ENCODE measurements at places on chromosomes 3 and 15.

- no peak for DNase-seq
Observed at GRCh38 chr15:73270366-73271097, 98.2 kb downstream of the HCN4 start.

- no peak for DNase-seq
Observed at GRCh38 chr3:10883478-10884234, 67.6 kb downstream of the SLC6A11 start.

- DNase-seq: no peak
Observed at GRCh38 chr3:146099316-146099715, 61.7 kb downstream of the PLOD2 start.

GRCh38 chr3:182244222-182244971 lies 532.7 kb downstream of the SOX2 start:
- no peak for DNase-seq

DNA sequence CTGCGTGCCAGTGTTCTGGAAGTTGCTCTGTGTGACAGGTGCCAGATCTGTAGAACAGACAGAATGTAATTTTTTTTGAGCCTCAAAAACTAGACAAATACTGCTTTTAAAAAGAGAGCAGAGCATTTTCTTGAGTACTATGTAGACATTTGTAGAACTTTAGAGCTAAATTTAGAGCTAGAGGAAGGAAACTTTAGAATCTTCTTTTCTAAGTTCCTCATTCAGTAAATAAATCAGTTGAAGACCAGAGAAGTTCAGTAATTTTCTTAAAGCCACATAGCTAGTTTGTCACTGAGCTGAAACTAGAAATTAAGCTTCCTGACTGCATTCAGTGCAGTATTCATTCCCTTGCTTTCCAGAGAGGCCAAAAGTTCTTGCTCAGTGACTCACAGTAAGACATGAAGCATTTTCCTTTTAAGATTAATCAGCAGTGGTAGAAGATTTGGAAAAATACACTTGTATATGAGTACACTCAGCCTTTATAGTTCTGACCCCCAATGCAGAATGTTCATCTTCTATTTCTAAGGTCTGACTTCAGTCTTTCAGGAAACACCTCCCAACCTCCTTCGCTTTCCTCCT lies 83.6 kb upstream of the TSEN2 start:
- no peak for DNase-seq

DNA sequence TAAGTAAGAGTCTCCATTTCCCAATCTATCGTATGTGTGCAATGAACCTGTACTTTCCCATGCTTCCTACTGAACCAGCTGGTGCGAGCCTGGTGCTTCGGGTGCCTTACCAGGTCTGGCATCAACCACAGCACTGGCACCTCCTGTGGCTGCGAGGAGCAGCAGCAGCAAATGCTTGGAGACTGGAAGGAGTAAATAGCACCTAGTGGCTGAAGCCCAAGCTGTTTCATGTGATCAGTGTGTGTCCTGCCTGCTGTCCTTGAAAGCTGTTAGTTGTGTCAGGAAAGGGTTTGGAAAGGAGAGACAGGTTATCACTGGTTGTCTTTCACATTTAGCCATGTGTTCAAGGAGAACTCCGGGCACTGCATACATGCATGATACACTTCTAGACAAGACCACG lies 31.8 kb downstream of the PCOLCE2 start:
- no peak for DNase-seq

DNA sequence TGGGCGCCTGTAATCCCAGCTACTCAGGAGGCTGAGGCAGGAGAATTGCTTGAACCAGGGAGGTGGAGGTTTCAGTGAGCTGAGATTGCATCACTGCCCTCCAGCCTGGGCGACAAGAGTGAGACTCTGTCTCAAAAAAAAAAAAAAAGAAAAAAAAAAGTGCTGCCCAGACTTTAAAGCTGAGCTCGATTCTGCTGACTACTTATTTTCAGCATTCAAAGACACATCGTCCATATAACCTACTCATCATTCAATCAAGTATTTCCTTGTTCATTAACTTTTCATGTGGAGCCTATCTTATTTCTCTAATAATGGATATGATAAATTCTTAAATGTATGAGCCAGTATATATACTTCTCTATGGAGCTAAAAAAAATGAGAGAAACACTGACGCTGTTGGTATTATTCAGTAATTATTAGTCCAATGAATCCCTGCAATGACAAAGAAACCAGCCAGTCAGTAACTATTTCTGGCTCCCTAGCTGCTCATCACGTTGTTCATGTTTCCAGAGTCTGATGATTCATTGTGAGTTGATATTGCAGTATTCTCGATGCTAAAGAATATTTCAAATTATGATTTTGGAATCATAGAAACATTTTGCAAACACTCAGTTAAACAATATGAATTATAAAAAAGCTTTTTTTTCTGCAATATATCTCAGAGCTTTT lies 111.9 kb downstream of the RAP2B start:
- DNase-seq: no peak

DNA sequence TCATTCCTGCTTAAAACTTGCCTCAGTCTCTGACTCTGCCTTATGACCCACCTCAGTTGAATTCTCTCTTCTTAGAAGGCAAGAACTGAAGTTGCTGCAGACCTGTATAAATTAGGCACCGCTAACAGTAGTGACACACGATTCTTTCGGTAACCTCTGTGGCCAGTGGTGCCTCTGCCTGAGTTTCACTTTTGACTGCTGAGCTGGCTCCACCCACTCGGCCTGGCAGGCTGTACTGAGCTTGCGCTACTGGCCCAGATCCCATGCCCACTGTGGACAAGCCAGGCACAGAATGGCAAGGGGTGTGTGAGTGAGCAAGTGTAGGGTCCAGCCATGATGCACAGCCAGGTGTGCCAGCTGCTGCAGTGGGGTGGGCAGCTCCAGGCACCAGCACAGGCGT lies 19.1 kb upstream of the EIF1B start:
- no peak for DNase-seq

GRCh38 chr3:139906418-139906817 lies 28.6 kb upstream of the CLSTN2 start:
- DNase-seq: no peak

DNA sequence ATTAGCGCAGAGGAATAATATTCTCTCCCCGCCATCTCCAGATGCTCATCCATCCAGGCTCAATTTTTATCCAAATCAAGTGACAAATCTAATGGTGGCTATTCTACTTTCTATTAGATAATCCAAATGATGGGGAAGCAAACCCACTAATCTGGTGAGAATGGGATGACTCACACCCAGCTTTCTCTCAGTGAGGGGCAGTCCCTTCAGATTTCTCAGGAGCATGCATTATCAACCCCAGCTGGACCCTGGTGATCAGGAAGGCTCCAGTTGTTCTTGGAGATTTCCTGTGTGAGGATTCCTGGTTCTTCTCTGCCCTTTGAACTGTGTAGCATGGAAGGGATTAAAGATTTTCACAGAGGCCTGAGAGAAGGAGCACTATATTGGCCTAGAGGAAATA lies 358.0 kb downstream of the WDR72 start:
- no peak for DNase-seq

DNA sequence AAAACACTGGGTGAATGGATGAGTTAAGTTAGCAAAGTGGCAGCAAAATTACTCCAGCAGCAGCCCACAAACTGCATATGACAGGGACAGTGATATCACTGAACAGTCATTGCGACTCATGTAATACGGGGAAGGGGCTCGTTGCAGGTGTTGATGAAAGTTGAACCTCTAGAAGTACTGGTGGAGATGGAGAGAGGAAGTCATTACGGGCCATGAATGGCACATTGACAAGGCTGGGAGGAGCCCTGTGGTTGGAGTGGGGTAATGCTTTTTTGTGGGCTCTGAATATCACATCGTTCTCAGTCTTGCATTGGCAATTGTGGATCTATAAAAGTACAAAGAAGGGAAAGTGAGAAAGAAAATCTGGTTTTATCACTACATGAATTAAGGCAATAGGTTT lies 278.1 kb downstream of the ZPLD1 start:
- DNase-seq: no peak

DNA sequence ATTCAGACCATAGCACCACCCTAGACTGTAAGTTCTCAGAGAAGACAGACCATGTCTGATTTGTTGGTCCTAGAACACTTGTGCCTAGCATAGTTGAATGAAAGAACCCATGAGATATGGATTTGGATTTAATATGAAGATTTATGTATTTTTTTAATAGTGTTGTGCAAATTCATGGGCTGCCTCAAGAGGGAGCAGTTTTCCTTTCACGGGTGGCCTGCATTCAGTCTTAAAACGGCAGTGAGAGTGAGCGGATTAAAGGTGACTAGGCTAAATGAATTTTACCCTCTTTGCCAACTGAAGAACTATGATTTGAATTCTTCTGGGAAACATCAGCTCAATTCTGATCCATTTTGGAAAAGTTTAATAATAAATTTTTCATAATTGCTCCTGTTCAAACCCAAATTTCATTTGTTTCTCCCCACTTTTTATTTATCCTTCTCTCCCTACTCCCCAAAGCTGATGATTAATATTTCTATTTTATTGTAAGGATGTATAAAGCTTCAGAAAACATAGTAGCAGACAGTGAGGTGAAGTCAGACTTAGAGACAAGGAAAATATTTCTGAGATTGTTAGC lies 67.3 kb downstream of the MORC1 start:
- no peak for DNase-seq

DNA sequence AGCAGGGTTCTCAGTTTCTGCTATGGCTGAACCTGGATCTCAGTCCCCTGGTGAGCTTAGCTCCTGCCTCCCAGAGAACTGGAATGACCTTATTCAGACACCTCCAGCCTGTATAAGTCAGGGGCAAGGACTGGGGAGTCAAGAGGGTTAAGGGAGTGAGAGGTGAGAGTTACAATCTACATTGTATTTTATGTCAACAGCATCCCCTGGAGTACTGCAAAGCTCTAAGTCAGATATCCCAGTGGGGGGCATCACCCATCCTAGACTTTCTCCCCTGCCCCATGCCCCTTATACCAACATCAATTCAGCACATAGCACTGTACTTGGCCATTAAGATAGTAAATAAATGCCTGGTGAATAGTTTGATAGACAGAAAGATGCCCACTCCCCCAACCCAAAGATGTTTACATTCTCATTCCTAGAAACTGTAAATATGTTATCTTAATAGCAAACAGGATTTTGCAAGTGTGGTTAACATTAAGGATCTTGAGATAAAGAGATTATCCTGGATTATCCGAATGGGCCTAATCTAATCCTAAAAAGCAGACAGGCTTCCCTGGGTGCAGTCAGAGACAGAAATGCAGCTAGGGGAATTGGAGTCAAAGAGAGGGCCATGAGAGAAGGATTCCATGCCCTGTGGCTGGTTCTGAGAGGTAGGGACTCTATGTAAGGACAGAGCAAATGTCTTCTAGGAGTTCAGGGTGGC lies 132.3 kb upstream of the RASGRP1 start:
- no peak for DNase-seq

GRCh38 chr15:78284758-78285157 lies 14.7 kb downstream of the SKIC8 start:
- no peak for DNase-seq

GRCh38 chr3:78580681-78581080 lies 1187.1 kb downstream of the ROBO1 start:
- no peak for DNase-seq

GRCh38 chr15:37586011-37586583 lies 348.3 kb upstream of the TMCO5A start:
- DNase-seq: no peak

GRCh38 chr3:2861120-2861519 lies 249.1 kb downstream of the IL5RA start:
- no peak for DNase-seq

GRCh38 chr3:24086206-24086605 lies 141.1 kb downstream of the NR1D2 start:
- no peak for DNase-seq

DNA sequence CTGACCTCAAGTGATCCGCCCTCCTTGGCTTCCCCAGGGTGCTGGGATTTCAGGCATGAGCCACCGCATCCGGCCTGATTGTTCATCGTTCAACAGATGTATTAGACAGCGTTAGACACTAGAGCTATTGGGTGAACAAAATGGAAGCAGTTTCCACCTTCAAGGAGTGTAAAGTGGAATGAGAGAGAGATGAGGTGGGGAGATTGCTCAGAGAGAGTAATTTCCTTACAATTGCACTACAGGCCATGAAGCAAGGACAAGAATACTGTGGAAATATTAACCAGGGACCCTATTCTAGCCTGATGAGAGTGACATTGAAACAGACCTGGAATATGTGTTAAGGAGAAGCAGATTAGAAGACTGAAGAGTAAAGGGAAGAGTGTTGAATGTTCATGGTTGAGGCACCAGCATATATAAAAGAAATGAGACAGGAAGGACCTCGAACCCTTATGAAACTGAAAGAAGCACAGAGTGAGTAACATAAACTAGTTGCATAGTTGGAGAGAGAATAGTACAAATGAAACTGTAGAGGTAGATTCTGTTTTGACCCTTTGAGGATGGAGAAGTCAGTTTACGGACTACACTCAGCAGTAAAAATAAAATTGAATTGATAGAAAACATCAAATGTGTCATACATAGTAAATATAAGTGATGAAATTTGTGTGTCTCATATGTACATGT lies 7.2 kb downstream of the RTF1 start:
- no peak for DNase-seq

- DNase-seq: no peak
Observed at GRCh38 chr3:56593455-56594158, 36.6 kb downstream of the CCDC66 start.

DNA sequence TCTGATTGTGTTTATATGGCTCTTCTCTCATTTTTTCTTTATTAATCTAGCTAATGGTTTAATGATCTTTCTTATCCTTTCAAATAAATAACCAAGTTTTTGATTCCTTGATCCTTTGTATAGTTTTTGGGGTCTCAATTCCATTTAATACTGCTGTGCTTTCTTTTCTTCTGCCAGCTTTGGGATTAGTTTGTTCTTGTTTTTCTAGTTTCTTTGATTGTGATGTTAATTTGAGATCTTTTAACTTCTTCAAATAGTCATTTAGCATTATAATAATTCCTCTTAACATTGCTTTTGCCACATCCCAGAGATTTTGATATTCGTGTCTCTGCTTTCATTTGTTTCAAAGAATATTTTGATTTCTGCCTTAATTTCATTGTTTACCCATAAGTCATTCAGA lies 1126.6 kb downstream of the NAALADL2 start:
- DNase-seq: no peak

DNA sequence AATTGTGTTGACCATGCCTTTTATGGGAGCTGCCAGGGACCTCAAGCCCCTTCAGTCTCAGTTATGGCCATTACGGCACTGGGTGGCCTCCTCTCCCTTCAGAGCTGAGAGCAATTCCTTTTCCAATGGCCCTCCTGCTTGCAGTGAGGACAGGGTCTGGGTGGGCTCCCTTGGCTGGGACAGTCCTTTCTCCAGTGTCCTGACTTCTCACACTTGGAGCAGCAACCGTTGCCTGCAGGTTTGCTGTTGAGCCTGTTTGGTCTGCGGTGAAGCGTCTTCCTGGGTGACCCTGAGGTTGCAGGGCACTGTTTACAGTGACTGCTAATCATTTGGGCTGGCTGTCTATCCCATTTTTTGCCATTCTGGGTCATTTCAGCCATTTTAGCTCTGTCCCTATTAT lies 3.5 kb upstream of the CCDC80 start:
- DNase-seq: no peak

Measured in sciatic nerve (tissue), 2 donors.